ENCODE measurements at places on chromosomes 11 and 22. TPM values are rescaled to one million over a fixed set of nuclear protein-coding genes. Genes with fewer than 3 reads are reported as not detected.

POU2AF2 gene
- total RNA-seq, result not detected

OR8A1 gene
- total RNA-seq, result not detected

EXPH5 gene
- 0.94 TPM for total RNA-seq

STK33 gene
- total RNA-seq, result 5.3 TPM

SLC6A5 gene
- total RNA-seq, result not detected

FAT3 gene
- total RNA-seq, result 291 TPM

POTEH gene
- not detected for total RNA-seq

ADAMTS8 gene
- total RNA-seq, result 2.5 TPM
